ENCODE measurements at places on chromosomes 7 and 10. TPM values are rescaled to one million over a fixed set of nuclear protein-coding genes. Genes with fewer than 3 reads are reported as not detected.

TFPI2 gene
- 98.0 TPM for total RNA-seq

ZNF804B gene
- not detected for total RNA-seq

GPR158 gene
- total RNA-seq: not detected

UNCX gene
- not detected for total RNA-seq

FOXI2 gene
- total RNA-seq: not detected

VIPR2 gene
- not detected for total RNA-seq

DIP2C gene
- total RNA-seq: 4.2 TPM

MMRN2 gene
- 4.8 TPM for total RNA-seq

IMPDH1 gene
- 109 TPM for total RNA-seq

LIPK gene
- total RNA-seq: 1.4 TPM

DEPP1 gene
- 2.6 TPM for total RNA-seq

CALHM3 gene
- not detected for total RNA-seq

GRID1 gene
- not detected for total RNA-seq

ARMH3 gene
- 9.1 TPM for total RNA-seq

CDHR3 gene
- 3.4 TPM for total RNA-seq

Data from airway epithelial cell (primary cell).